Neural crest cell (in vitro differentiated cells): ENCODE measurements at places on chromosomes 4 and X. TPM values are rescaled to one million over a fixed set of nuclear protein-coding genes. Genes with fewer than 3 reads are reported as not detected.

DNA sequence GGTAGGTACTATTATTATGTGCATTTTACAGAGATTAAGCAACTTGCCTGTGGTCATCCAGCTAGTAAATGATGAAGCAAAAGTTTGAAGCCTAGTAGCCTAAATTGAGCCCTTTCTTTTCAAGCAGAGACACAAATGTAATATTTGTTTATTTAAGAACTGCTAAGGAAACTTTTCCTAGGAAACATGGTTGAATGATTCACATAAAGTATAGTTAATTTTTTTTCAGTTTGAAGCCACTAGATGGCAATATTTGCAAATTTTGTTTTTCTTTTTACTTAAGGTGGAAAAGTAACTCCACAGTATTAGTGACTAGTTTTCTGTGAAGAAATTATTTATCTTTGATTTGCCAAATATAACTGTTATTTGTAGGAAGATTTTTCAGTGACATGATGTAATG, 52.8 kb upstream of the ANKRD17 start:
- no peaks in the 10 kb centered on the region for H3K4me1 ChIP-seq
- no peak for DNase-seq
- H3K4me3 ChIP-seq: no peak overlapping the region
- H3K27ac ChIP-seq: no peak overlapping the region
- H3K36me3 ChIP-seq: peaks cover 3% of the 10 kb centered on the region

- no peaks in the 10 kb centered on the region for H3K36me3 ChIP-seq
- no peak overlapping the region for H3K27ac ChIP-seq
- H3K4me1 ChIP-seq: no peaks in the 10 kb centered on the region
- DNase-seq: no peak
- no peak overlapping the region for H3K4me3 ChIP-seq
- no peaks in the 10 kb centered on the region for H3K27me3 ChIP-seq
Measured at GRCh38 chr4:27873596-27873995, 1013.0 kb downstream of the STIM2 start.

SPATA4 gene
- 0.44 TPM in 1 of 2 replicates, not detected in the other for total RNA-seq

DNA sequence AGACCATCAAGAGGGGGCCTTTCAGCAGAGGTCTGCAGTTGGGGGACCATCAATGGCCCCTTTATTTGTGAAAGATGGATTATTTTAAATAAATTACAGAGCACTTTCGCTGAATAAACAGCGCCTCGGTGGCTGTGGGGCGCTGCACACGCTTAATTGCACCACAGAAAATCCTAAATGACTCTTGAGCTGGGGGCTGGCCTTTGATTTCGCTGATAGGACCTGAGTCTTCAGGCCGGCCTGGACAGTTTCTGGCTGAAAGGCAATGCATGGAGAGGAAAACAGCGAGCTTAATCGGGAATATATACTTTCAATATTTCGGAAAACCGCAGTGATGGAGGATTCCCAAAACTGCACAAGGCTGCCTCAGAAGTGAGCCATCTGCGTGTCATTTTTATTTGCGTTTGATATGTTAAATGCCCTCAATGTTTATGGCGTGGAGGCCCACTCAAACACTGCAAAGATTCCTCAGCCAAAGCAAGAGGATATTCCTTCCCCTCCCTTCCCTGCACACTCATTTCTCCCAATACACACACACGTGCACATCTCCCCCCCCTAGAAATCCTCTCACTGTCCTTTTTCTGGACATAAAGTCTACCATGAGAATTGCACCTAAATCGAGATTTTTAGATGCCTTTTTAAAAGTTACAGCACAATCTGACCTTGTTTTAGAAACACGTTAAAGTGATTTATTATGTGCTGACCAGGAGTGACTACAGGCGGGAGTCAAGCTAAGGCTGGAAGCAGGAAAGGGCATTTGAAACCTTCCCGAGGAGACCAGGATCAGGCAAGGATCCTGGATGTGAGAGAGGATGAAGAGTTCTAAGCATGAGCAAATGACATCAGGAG, 340.7 kb downstream of the RAB28 start:
- H3K27me3 ChIP-seq: no peaks in the 10 kb centered on the region
- no peaks in the 10 kb centered on the region for H3K36me3 ChIP-seq
- peaks cover 7% of the 10 kb centered on the region for H3K4me1 ChIP-seq
- no peak for DNase-seq
- H3K4me3 ChIP-seq: no peak overlapping the region

DNA sequence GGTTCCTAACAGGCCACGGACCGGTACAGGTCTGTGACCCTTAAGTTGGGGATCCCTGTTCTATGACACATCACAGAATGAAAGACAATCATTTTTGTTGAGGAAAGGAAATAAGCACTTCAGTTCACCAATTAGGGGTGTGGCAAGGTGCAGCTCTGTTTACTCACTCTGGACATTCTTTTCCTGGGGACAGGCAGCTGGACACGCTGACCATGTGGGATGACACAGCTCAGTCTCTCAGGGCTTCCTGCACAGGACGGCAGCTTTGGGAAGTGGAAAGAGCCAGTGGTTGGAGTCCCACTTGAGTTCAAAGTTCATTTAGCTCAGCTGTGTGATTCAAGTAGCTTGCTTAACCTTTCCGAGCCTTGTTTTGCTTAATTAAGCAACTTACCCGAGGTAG, 55.7 kb downstream of the NDNF start:
- no peaks in the 10 kb centered on the region for H3K36me3 ChIP-seq
- no peak overlapping the region for H3K4me3 ChIP-seq
- no peaks in the 10 kb centered on the region for H3K4me1 ChIP-seq
- no peak overlapping the region for H3K27ac ChIP-seq
- DNase-seq: no peak

DNA sequence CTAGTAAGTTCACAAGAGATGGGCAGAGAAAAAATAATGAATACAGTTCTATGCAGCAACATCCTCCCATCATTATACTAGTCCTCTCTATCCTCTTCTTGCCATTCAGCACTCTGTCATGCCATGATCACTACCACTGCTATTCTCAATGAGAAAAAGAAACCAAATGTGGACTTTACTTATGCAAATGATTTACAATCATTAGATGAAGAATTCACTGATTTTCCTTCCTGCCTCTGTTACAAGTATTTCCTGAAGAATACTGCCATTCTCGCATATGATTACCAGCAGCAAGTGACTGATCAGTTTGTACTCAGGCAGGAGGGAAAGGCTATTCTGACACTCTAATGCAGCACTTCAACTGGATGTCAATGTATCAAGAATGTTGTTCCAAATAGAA, 50.3 kb downstream of the WDFY3 start:
- peaks cover 4% of the 10 kb centered on the region for H3K4me1 ChIP-seq
- H3K4me3 ChIP-seq: no peak overlapping the region
- no peak for DNase-seq
- H3K27ac ChIP-seq: no peak overlapping the region

DNA sequence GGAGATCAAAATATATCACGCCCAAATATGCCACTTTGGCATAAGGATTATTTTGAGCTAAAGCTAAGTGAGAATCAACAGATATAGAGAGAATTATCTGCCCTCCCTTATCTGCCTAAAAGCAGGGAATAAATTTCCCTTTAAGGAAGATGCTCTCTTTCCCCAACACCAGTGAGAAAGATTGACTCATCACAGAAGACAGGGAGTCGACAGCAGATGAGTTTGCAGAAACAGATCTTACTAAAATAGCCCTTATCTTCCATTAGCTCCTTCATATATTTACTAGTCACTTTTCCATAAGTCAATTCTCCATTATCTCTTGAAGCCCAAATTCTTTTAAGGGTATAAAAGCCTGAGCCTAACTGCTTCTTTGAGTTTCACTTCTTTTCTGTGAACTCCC, 156.6 kb downstream of the CAMK2D start:
- H3K27ac ChIP-seq: no peak overlapping the region
- H3K27me3 ChIP-seq: no peaks in the 10 kb centered on the region
- no peaks in the 10 kb centered on the region for H3K4me1 ChIP-seq
- no peak overlapping the region for H3K4me3 ChIP-seq
- DNase-seq: no peak

DNA sequence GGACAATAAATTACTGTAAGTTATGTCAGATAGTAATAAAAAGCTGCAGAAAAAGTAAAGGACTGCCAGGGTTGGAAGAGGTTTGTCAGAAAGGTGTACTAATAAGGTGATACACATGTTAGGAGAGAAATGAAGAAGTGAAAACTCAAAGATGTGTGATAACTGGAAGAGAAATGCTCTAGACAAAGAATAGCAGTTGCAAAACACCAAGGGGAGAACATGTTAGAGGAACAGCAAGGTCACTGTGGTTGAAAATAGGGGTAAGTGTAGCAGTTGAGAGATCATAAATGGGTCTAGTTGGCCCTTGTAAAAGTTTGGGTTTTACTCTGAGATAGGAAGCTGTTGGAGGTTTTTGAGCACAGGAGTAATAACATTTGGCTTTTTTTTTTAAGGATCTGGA, 46.9 kb downstream of the HSPA4L start:
- no peak overlapping the region for H3K27ac ChIP-seq
- no peaks in the 10 kb centered on the region for H3K27me3 ChIP-seq
- peaks cover 5% of the 10 kb centered on the region for H3K36me3 ChIP-seq
- H3K4me3 ChIP-seq: no peak overlapping the region
- no peak for DNase-seq

- no peak overlapping the region for H3K27ac ChIP-seq
- H3K4me1 ChIP-seq: no peaks in the 10 kb centered on the region
- no peaks in the 10 kb centered on the region for H3K36me3 ChIP-seq
- H3K27me3 ChIP-seq: no peaks in the 10 kb centered on the region
Measured at GRCh38 chr4:52408471-52408870, 250.6 kb downstream of the USP46 start.

GRCh38 chr4:54484383-54484782, 173.4 kb upstream of the KIT start:
- H3K36me3 ChIP-seq: peaks cover 5% of the 10 kb centered on the region
- H3K4me1 ChIP-seq: no peaks in the 10 kb centered on the region
- no peak overlapping the region for H3K4me3 ChIP-seq
- no peak for DNase-seq

GRCh38 chr4:23368081-23368697, 521.7 kb downstream of the PPARGC1A start:
- no peak overlapping the region for H3K4me3 ChIP-seq
- no peaks in the 10 kb centered on the region for H3K36me3 ChIP-seq
- peak overlapping the region; percentile 21 for H3K27ac ChIP-seq
- peaks cover 22% of the 10 kb centered on the region for H3K4me1 ChIP-seq
- no peaks in the 10 kb centered on the region for H3K27me3 ChIP-seq
- DNase-seq: no peak

DNA sequence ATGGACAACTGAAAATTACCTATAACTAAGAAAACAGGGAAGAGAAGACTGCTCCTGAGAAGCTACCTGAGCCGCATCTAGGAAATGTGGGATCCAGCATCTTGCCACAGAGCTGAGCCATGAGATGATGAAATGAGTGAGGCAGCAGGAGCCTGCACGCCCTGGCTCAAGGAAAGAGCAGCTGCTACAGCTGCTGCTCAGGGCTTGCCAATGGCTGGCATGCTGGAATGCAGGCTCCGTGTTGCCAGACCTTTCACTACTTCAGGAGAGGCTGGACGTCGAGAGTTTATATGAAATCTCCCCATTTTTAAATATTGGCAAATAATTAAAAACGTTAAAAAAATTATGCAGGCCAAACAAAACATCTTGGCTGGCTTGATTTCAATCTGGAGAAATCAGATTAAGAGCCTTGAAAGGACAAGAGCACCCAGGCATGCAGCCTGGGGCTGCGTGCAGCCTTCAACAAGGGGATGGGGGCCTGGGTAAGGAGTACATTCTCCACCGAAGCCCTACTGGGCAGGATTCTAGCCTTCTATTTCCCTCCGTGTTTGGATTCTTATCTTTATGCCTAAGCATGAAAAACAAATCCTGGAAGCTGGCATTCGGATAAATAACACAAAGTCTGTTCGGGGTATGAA, 227.6 kb downstream of the NR3C2 start:
- H3K27ac ChIP-seq: no peak overlapping the region
- no peaks in the 10 kb centered on the region for H3K4me1 ChIP-seq
- no peak for DNase-seq
- no peaks in the 10 kb centered on the region for H3K36me3 ChIP-seq

DNA sequence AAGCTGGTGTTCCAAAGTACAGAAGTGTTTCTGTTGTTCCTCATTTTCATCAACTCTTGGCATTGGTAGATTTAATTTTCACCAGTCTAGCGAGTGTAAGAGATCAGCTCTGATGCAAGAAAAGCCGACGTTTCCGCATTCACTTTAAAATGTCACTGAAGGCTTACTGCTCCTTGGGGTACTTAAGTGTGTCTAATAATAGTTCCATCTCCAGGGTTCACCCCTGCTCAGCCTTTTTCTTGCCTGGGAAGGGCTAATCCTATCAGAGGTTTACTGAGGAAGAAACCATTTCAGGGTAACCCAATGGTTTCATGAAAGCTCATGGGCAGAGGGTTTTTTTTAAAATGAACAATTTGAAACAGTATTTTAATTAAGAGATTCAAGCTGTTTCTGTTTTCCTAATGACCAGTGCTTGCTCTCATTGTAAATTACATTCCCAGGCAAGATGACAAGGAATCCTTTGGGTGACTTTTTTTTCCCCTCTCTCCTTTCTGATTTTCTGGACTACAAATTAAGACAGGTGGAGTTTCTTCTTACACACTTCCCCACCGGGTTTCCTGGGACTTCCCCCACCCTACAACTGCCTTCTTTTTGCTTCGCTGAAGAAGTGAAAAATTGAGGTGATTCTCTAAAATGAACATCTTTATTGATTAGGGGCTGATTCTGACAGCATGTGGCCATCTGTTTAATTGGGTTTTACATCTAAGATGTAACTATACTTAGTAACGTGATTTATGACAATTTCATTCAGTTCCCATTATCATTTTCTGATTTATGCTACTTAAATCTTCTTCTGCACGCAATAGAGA, 78.7 kb upstream of the CBLL2 start:
- H3K27ac ChIP-seq: no peak overlapping the region
- no peak for DNase-seq
- H3K4me1 ChIP-seq: peaks cover 4% of the 10 kb centered on the region
- no peaks in the 10 kb centered on the region for H3K36me3 ChIP-seq
- H3K27me3 ChIP-seq: no peaks in the 10 kb centered on the region

- H3K4me1 ChIP-seq: no peaks in the 10 kb centered on the region
- no peak for DNase-seq
- no peak overlapping the region for H3K27ac ChIP-seq
Measured at GRCh38 chr4:132662456-132662855, 486.6 kb upstream of the PCDH10 start.

DNA sequence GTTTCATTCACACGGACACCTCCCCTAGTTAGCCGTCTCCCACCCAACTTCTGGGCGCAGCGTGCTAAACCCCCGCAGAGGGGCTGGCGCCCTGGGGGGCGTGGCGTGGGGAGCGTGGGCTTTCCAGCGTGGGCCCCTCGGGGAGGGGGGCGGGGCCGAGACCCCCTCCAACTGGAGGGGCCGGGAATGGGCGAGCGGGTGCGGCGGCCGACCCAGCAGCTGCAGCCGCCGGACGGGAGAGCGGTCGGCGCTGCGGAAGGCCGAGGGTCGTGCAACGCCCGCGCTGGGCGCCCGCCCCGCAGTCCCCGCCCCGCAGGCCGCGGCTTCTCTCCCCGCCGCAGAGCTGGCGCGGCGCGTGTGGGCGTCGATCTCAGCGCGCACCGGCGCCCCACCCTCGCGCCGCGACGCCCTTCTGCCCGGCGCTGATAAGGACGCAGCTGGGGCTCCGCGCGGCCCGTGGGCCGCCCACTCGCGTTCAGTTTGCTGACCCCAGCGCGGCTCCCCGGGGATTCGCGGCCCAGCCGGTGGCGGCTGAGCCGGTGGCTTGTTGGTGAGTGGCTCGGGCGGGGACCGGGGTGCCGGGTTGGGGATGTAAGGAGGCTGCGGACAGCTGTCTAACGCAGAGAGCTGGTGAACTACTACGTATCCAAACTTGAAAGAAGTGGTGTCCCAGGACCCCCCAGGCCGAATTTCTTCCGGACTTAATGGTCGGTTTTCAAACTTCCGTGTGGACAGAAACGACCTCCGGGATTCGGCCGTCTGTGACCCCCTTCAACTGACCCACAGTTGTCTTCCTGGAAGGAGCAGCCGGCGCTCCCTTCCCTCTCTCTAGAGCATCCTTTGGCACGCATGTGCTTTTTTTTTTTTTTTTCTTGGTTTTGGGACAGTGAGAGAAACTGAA, 1.5 kb downstream of the FHDC1 start:
- H3K4me3 ChIP-seq: peak overlapping the region; percentile 92
- DNase-seq: peak; percentile 25
- peaks cover 61% of the 10 kb centered on the region for H3K27me3 ChIP-seq
